ENCODE measurements at places on chromosomes 2 and 18.

GRCh38 chr2:69247583-69247982, 139.4 kb downstream of the GFPT1 start:
- no peak for DNase-seq

- DNase-seq, result no peak
These were observed 34.3 kb downstream of the LDLRAD4 start for GRCh38 chr18:13252686-13253410.

DNA sequence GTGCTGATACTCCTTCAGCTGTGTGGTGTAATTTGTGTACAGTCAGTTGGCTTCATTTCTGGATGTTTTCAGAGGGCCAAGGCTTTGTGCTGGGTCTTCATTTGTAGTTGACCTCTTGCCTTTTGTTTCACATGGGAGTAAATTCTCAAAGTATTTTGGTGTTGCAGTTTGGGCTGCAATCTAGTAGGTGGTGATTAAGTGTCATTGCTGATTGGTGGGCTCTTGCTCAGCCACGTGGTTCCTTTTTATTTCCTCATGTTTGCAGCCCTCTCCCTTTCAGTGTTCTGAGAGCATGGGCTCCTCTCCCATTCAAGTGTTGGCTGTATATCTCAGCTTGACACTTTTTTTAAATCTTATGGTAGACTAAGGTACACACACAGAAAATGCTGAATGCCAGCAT, 96.8 kb downstream of the SNTG2 start:
- DNase-seq, result no peak

DNA sequence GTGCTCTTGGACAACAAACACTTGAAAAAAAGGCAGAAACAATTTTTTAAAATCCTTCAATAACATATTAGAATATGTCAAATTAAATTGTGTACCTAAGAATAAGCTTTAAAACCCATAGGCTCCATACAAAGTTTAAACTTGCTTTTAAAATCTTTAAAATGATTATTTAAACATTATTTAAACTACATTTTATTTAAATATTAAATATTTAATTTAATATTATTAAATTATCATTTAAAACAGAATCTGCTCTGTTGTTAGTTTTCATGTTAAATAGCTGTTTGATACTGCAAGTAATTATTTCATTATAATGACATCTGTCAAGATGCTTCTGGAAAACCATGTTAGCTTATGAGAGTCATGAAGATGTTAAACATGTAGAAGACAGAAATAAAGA, 75.6 kb downstream of the MAP4K3 start:
- DNase-seq, result no peak

- DNase-seq, result no peak
These were observed 6.1 kb downstream of the KYNU start for GRCh38 chr2:142883526-142883925.
